G401 (cell line): ENCODE measurements at places on chromosomes 13 and 19. TPM values are rescaled to one million over a fixed set of nuclear protein-coding genes. Genes with fewer than 3 reads are reported as not detected.
A peak's percentile ranks its signal among the peaks of the same experiment; 100 is the strongest.

- peak; percentile 36 for DNase-seq
Observed at GRCh38 chr13:98977568-98978265, at the start of gene DOCK9. Gene DOCK9, minus strand, starts transcription at chr13:98978064. Its CDS starts 155 bp downstream, at chr13:98977909.

DNA sequence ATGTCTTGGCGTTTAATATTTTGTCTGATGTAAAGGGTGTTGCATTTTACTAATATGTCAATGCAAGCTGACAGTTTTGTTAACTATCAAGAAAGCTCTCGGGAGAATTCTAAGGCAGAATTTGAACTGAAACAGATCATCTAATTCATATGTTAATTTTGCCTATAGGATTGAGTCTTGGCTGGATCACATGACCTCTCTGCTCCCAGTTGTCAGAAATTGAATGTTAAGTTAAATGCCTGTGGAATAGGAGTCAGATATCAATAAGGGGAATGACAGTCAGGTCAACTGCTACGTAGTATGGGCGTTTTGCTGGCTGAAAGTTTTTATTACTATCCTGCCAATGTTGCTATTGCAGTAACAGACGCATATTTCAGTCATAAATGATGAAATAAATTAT, 358.5 kb downstream of the MYO16 start:
- no peak for DNase-seq

- DNase-seq: no peak
Observed at GRCh38 chr13:44040070-44040817, 160.5 kb downstream of the LACC1 start.

DNA sequence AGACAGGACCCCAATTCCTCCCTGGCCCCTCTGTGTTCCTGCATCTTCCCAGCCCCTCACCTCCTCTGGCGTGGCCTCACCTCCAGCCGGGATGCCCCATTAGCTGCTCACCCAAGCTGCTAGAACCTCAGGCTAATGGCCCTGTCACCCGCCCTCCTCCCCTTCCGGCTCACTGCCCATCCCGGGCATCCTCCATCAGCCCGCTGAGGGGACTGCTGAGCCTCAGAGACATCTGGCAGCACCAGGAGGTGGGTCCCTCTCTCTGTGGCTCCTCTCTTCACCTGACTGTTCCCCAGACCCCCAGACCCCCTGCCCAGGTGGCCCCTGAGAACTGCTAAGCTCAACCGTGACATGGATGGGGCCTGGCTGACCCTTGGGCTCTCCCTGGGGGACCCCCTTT, 2.9 kb downstream of the FFAR1 start:
- no peak for DNase-seq

The JSRP1 gene
- 2.5 TPM in 1 of 2 replicates, not detected in the other for total RNA-seq

The ANKRD24 gene
- 3.8 and 4.4 TPM in 2 replicates for total RNA-seq

GRCh38 chr13:27036236-27036981, 135.2 kb downstream of the USP12 start:
- DNase-seq: no peak

The NOTCH3 gene
- total RNA-seq: 13.5 and 16.4 TPM in 2 replicates

The ZNF93 gene
- total RNA-seq: not detected in 2 replicates

DNA sequence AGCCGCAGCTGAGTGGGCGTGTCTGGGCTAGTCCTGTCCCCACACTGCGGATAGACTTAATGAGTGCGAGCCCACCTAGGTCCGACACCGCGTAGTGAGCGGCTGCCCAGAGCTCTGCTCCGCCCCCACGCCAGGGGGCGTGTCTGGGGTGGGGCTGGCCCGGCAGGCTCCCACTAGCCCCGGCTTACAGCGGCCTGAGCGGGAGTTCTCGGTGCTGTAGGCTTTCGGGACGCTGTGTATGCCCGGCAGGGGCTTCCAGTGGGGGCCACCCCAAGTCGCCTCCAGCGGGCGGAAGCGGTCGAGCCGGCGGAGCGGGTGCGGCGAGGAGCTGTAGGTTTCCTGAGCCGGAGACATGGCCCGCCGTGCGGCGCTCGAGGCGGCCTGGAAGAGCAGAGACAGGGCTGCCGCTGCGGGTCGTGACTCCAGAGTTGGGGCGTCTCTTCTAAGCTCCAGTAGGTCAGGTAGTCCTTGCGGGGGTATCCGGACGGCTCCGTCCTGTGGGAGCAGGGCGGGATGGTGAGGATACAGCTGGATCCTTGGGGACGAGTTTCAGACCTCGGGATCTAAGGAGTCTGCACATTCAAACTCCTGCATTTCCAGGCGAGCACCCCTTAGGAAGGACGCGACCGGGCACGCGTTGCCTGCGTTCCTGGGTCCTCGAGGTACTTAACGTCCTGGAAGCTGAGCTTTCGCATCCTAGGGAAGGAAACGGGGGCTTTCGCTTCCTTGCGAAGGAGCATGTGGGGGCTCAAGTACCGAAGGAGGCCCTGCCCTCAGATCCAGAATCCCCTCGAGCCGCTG, 1.2 kb downstream of the CGB7 start:
- DNase-seq: no peak

The ZNF583 gene
- total RNA-seq: 2.1 and 5.2 TPM in 2 replicates

DNA sequence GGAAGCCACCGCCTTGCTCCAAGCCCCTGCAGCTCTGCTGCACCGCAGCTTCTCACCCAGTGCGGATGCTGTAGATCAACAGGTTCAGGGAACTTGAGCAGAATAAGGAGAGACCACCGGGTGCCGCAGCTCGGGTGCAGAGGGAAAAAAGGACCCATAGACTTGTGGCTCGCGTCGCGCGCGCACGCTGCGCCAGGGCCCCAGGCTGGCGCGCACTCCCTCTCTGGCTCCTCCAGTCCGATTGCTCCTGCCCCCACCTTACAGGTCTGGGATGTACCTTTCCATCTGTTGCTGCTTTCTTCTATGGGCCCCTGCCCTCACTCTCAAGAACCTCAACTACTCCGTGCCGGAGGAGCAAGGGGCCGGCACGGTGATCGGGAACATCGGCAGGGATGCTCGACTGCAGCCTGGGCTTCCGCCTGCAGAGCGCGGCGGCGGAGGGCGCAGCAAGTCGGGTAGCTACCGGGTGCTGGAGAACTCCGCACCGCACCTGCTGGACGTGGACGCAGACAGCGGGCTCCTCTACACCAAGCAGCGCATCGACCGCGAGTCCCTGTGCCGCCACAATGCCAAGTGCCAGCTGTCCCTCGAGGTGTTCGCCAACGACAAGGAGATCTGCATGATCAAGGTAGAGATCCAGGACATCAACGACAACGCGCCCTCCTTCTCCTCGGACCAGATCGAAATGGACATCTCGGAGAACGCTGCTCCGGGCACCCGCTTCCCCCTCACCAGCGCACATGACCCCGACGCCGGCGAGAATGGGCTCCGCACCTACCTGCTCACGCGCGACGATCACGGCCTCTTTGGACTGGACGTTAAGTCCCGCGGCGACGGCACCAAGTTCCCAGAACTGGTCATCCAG, 964 bp downstream of the PCDH17 start:
- peak; percentile 25 for DNase-seq

DNA sequence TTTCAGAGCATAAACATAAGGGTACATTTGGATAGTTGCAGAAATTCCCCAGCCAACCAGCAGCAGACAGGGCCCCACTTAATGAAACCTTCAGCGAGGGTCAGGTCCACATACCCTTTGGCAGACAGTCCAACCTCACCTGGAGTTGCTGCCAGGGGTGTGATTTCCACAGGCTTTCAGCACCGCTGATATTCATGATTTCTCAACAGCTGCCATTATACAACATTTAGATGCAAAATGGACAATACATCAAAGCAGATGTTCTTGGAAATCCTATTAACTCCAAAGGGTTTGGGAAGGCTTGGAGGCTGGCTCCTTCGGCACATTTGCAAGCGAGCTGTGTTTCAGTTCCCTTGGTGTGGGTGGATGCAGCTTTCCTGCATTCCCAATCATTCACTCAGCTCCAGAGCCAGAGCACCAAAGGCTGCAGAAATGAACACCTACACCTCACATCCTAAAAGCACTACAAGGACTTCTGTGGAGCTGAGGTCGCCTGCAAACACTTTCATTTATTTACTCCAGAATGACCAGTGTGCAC, 147.2 kb upstream of the VSTM2B start:
- DNase-seq: no peak
